Activated CD8-positive, alpha-beta memory T cell treated with anti-CD3 and anti-CD28 coated beads for 1 hour (primary cell): ENCODE measurements at places on chromosomes 6 and 20.

DNA sequence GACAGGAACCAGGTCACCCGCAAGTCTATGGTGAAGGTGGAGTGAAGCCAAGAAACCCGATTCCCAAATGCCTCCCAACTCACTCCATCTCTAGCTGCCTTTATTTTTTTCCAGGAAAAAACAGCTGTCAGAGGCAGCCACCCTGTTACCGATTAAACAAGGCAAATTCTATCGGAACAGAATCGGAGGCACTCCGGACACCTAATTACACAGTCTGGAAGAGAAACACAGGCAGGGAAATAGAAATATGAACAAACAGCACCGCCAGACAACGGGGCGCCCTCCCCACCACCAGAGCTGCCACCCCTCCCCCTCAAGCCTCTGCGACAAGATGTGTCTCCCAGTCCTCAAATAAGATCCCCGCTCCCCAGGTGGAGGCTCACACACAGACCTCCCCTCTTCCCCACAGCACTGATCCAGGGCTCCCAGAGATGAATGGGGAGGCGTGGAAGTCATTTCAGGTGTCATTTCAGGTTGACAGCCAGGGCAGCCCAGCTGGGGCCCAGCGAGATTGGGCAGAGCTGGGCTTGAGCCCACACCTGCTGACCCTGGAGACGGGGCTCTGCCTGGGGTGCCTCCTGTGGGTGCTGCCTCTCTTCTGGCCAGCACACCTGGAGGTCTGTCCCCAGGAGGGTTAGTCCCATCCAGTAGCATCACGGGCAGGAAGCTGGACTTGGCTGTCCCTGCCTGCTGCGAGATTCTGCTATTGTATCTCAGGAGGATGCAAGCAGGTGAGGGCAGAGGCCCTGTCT is 19.8 kb upstream of the VSTM2L start:
- no peak for DNase-seq

DNA sequence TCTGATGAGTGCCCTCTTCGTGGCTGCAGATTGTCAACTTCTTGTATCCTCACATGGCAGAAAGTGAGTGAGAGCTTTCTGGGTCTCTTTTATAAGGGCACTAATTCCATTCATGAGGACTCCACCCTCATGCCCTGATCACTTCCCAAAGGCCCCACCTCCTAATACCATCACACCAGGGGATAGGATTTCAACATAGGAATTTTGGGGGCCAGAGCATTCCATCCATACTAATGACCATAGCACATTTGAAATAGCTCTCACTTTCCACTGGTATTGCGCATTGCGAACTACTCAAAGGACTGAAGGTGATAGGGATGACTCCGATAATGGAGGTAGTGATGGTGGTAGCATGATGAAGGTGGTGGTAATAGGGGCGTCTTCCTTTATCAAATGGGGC is 324.3 kb downstream of the PRL start:
- no peak for DNase-seq

DNA sequence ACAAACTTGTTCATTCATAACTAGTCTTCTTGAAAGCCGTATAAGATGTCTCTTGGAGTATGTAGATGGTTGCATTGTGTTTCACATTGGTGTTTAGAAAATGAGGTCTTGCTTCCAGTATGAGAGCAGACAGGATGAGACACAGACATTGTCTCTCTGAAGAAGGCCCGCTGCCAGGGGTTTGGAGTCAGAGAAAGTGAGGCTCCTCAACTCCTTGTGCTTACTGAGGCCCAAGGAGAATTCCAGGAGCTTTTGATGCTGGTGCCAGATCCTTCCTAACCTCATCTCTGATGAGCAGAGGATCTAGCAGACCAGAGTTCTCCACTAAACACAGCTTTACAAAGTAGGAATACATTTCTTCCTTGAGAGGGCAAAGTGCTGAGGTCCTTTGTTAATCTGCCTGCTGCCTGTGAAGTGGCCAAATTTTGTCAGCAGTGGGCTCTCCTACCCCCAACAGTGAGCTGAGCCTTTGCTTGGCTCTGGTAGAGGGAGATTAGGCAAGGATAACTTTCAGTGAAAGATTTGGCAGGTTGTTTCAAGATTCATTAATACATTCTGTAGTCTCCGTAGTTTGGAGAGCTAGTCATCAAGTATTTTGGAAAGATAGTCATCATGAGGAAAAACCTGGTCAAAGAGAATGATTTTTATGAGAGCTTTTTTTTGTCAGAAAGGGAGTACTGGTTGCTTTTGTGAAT is 9.7 kb downstream of the MAPRE1 start:
- DNase-seq: no peak

- no peak for DNase-seq
These were observed 478.0 kb downstream of the MMUT start for GRCh38 chr6:48985025-48985424.

DNA sequence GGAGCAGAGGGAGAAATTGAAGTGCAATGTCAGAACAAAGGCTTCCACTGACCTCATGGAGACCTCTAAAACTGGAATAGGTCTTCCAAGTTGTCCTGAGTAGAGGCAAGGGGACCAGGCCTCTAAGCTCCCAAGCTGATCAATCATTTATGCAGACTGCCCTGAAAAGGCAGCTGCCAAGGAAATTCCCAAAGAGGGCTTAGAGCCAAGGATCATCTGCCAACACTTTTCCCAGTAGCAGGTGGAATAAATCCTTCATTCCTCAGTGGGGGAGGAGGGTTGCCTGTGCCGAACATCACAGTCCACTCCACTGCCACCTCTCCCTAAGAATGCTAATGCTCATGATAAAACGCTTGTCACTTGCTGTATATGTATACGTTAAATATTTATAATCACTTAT is 29.3 kb upstream of the RALY start:
- DNase-seq: no peak
